ENCODE measurements at places on chromosomes 13 and 19. TPM values are rescaled to one million over a fixed set of nuclear protein-coding genes. Genes with fewer than 3 reads are reported as not detected.

DNA sequence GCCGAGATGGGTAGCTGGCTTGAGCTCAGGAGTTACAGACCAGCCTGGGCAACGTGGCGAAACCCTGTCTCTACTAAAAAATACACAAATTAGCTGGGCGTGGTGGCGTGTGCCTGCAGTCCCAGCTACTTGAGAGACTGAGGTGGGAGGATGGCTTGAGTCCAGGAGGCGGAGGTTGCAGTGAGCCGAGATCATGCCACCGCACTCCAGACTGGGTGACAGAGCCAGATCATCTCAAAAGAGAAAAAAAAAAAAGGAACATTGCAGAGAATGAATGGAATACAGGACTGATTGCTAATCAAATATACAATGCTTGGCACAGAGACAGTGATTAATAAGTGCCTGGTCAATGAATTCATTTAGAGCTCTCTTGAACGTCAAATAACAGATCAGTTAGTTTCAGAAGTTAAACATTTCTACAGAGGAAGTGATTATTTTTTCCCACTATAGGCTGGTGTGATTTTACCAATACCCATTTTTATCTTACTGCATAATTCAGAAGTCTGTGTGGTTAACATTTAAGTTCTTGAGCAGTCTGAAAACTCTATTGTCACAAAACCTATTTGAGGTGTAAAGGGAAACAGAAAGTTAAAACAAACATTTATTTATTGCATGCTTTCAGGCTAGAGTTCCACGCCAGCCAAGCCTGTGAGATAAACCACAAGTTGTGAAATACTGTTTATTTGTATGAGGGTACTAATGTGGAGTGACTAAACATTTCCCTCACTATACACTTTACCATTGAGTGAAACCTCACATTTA is 7.7 kb upstream of the TBC1D4 start:
- DNase-seq: no peak

- DNase-seq: no peak
Observed at GRCh38 chr13:41675306-41675705, 218.0 kb downstream of the RGCC start.

- no peak for DNase-seq
Observed at GRCh38 chr13:30963791-30964190, 31.3 kb downstream of the TEX26 start.

DNA sequence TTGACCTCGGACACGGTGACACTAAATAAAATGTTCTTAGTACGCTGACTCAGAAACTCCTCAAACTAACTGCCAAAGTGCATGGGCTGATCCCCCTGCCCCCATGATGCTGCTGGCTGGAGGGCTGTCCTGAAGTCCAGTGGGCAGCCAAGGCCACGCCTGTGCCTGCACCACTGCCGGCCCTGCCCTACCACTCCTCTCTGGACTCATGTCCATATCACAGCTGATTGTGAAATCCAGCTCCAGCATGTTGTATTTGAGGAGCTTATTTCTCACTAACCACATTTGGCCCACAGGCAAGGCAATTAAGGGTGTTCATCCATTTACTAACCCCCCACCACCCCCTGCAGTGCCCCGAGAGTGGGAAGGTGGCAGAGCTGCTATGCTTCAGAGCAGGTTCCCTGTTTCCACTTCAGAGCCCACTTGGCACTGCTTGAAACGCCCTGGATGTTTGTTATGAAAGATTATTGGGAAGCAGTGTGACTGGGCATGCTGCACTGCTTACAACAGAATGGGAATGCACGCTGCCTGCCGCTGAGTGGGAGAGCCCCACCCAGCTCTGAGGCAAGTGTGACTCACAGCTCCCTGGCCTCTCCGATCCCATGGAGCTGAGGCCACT is 114.0 kb downstream of the UQCRFS1 start:
- DNase-seq: no peak

- DNase-seq: no peak
Observed at GRCh38 chr13:44429311-44429710, 55.7 kb downstream of the SERP2 start.

DNA sequence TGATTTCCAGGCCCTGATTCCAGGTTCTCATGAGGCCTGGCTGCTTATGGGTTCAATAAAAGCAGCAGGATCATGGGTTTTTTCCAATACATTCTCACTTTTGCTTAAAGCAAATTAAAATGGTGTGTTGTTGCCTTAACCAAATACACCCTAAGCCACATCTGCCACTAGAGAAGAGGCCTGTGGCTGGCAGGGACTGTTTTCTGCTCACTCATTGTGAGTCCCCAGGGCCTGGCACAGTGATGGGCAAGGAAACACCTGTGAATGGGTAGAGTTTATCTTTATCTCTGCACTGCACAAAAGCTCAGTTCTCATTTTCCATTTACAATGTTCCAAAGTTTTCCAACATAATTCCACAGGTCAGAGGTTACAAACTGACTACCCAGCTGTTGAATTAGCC is 726.0 kb downstream of the UQCRFS1 start:
- DNase-seq: no peak

DNA sequence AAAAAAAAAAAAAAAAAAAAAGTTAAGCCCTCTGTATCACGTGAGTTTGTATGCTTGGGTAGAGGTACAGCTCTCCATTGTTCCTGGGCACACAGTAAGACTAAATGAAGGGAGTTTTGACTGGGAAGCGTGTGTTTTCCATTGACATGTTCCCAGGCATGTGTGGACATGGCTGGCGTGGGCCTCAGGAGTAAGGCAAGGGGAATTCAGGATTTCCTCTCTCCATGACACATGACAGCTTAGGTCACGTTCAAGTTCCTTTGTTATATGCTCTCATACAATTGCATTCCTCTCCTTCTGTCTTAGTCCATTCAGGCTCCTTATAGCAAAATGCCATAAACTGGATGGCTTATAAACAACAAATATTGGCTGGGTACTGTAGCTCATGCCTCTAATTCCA is 17.1 kb upstream of the MAP3K10 start:
- DNase-seq: no peak

- no peak for DNase-seq
Observed at GRCh38 chr19:37948362-37948761, 41.4 kb downstream of the SIPA1L3 start.

Gene NLRP5
- not detected for total RNA-seq

Gene CERS1
- 22.5 TPM for total RNA-seq

Gene C3
- 118 TPM for total RNA-seq

Gene MAB21L1
- 3.7 TPM for total RNA-seq

Gene ZFR2
- 9.0 TPM for total RNA-seq

Gene LIPE
- total RNA-seq: 10.8 TPM

Gene PABPC3
- total RNA-seq: 0.50 TPM

Data from spinal cord (tissue), 10 donors.